ENCODE measurements at places on chromosomes 16 and 17.
A peak's percentile ranks its signal among the peaks of the same experiment; 100 is the strongest.

DNA sequence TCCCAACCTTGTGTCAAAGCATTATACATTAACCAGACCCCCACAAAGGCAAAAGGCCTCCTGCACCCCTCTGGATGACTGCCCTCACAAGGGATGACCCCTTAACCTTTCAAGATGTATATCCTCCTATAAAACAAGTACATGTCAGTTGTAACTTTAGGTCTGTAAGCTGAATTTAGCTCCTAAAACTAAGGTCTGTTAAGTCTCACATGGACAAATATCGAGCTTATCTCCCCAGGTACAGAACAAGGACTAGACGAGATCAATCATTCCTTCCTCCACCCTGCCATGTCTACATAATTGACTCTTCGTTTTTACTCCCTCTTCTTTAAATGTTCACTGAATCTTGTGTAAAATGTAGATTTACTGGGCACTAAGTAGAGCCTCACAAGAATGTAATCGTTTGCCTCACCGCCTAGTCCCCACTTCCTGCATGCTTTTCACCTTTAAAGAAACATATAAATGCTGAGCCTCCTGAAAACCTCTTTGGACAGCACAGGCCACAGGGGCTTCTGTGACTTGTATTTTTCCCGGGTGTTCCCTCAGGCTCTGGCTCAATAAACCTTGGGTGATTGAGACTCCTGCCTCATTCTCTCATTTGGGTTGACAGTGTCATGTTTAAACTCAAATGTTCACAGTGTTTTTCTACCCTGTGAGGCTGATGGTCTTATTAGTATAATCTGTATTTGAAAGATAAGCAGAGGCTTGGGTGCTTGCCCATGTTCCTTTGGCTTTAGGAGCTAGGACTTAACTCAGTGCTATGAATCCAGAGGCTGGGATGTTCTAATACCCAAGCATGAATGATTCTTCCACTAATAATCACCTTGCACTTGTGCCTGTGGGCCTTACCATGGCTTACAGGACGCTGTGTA is 37.6 kb downstream of the MMD start:
- DNase-seq, result peak; percentile 30

DNA sequence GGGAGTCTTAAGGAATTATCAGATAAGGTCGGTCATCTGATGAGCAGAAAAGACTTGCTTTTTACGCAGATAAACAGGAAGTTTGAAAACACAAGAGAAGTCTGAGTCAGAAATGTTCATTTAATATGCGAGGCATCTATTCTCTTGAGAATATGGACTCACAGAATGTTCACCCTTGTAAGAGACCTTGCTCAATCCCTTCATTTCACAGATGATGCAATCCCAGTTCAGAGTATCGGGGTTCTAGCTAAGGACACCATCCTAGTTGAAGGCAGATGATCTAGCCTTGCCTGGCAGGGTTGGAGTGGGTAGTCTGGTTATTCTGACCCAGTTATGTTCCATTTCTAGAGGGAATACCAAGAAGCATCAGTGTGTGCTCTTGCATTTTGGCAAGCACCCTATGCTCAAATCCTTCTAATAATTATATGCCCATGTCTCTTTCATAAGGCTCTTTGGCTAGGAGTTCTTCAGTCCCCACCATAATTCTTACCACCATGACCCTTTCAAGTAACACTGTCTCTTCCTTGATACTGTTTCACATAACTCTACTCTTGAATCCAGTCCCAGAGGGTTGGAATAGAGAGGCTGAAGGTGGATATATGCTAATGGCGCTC is 42.5 kb downstream of the YPEL2 start:
- no peak for DNase-seq

- DNase-seq, result no peak
These were observed at the start of gene OR3A2 for GRCh38 chr17:3385869-3386816. Gene OR3A2, minus strand, starts transcription at chr17:3386308.

DNA sequence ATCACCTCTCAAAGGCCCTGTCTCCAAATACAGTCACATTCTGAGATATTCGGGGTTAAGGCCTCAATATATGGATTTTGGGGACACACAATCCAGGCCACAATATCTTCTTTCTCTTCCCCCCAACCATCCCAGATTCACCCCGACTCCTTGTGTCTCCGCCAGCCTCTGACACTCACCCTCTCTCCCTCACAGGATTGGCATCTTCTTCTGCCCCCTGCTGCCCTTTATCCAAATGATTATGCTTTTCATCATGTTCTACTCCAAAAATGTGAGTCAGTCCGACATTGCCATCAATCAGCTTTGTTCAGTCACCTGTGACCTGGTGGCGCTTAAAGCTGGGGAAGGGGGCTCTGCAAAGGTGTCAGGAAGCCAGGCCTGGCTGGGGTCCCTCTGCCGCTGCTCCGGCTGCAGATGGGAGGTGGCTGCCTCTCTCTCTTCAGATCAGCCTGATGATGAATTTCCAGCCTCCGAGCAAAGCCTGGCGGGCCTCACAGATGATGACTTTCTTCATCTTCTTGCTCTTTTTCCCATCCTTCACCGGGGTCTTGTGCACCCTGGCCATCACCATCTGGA is 35.1 kb downstream of the GDE1 start:
- no peak for DNase-seq

DNA sequence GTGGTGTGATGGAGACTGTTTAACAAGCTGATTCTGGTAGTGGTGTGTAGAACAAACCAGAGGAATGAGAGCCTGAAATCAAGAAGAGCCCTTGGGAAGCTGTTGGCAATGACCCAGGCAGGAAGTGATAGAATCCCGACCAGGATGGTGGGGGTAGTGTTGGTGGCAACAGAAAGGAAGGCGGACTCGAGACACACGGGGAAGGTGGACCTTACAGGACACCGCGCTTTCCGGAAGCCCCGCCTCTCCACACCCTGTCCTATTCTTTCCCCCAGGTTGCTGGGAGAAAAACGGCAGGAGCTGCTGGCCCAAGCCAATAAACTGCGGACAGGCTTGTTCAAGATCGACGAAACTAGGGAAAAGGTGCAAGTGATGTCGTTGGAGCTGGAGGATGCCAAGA is 30.0 kb upstream of the KDM6B start:
- DNase-seq, result peak; percentile 63

DNA sequence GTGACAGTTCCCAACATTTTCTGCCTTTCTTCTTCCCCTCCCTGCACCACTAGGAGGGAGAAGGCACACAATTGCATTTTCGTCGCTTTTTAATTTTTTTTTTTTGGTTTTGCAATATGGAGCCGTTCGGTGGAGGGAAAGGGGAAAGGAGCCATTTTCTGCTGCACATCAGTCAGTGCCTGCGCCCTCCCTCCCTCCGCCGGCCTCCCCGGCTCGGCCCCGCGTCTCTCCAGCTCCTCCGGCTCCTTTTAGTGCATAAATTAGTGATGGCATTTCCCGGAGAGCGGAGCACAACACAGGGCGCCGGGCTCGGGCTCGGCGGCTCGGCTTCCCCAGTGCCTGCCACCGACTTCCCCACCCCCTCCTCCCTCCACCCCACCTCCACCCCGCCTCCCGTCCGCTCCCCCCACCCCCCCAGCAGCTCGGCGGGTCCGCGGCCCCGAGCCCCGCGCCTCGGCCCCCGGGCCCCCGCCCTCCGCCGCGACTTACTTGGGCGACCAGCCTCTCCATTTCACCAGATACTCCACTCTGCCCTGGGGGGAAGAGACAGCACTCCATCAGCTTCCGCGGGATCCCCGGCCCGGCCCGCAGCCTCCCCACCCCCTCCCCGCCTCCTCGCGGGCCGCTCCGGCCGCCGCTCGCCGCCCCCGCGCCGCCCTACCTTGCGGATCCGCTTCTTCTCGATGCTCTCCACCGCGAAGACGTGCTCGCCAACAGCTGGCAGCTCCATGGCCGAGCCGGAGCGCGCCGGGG is 542 bp downstream of the CBX4 start:
- DNase-seq, result no peak

DNA sequence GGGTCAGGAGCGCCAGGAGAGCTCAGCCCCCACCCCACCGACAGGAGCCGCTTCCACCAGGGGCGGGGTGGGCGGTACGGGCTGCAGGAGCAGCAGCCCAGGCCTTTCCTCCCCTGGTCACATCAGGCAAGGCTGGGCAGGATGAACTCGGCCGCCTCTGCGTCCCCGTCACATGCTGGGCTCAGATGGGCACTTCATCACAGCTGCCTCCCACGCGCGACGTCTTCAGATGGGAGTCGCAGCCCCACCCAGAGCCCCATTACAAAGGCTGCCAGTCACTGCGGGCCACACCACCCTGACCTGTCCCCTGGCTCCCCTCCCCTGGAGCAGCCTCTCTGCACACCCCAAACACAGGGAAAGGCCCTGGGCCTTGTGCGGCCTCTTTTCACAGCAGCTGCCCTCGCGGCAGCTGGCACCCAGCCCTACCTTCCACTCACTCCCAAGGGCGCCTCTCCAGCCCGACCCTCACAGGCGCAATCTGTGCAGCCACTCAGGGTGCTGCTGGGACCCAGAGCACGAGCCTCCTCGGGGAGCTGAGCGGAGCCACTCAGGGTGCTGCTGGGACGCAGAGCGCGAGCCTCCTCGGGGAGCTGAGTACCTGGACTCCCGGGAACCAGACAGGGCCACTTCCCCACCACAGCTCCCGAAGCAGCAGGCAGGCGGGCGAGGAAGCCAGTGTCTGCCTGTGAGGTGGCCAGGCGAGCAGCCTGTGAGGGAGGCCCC is 4.7 kb downstream of the ZNF598 start:
- no peak for DNase-seq
